ENCODE measurements at places on chromosomes 3 and 15.

GRCh38 chr15:41907141-41907540, 13.3 kb upstream of the SPTBN5 start:
- DNase-seq = no peak

DNA sequence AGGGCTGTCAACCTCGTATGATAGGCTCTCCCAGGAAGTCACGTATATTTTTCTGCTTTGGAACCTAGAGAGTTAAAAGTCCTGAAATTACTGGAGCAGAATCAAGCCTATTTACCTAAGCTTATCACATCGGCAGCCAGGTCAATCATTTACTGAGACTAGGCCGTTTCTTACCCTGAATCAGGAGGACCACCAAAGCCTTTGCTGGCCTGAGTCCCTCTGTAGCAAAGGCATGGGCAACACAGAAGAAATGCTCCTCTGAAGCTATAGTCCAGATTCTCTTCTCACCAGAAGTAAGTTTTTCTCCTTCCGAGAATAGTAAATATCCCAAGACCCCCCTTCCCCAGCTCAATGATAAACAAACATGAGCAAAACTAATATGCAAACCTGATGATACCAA, 125.9 kb upstream of the PHLDB2 start:
- no peak for DNase-seq

GRCh38 chr3:131630807-131631206, 128.0 kb upstream of the MRPL3 start:
- no peak for DNase-seq

GRCh38 chr15:80395616-80396015, 8.6 kb upstream of the ARNT2 start:
- DNase-seq = no peak

- no peak for DNase-seq
Measured at GRCh38 chr15:63465104-63465503, 39.3 kb upstream of the USP3 start.

- no peak for DNase-seq
Measured at GRCh38 chr15:56879502-56879901, 38.9 kb upstream of the TCF12 start.

Data from renal cortex interstitium (tissue), 15 donors.